ENCODE measurements at places on chromosomes 5 and 9.

DNA sequence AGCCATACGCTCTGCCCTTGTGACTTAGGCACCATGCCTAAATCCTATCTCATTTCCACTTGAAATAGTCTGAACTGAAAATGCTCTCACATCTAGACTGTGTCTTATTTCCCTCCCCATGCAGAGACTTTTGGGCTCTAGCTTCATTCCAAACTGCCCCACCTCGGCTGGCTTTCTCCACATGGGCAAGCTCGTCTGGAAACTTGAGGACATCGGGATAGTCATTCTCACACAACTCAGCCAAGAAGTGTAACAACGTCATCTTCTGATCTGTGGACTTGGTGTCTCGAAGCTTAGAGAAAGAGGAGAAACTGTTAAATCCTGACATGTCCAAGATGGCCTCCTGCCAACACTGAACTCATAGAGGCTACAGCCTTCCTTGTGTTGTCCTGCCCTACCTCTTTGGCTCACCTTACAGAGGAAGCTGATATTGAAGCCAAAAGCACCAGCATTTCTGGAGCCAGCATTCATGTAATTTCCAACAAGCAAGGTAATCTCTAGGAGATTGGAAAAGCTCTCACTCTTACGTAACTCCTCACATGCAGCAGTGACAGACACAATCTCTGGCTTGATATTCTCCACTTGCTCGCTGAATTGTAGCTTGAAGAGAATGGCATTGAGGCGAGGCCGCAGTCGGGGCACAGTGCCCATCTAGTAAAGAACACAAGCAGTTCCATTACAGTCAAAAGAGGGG lies 39.6 kb downstream of the PCDHGC5 start:
- DNase-seq, result no peak

GRCh38 chr5:53027913-53028312 lies 38.8 kb downstream of the ITGA2 start:
- no peak for DNase-seq

DNA sequence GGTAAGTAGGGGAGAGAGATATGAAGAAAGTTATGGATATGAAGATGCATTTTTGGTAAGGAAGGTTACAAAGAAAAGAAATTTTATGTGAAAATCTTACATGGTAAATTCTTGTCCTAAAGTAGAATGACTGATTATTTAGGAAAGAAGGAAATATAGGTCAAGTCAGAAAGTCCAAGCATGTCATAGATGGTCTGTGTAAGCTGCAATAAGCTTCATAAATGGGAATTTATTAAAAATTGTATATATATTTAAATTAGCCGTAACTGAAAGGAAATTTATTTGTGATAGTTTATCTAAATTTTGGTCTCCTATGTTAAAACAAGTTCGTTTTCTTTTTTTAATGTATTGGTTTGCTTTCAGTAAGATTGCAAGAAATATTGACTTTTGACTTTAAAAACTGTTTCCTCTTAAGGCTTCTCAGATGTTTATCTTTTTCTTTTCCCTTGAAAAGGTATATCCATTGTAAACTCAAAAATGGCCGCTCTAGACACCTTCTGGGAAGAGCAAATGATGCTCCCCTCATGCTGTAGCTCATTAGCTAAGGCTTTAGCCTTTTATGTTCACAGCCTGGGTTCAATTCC lies 46.8 kb upstream of the HAPLN1 start:
- no peak for DNase-seq

DNA sequence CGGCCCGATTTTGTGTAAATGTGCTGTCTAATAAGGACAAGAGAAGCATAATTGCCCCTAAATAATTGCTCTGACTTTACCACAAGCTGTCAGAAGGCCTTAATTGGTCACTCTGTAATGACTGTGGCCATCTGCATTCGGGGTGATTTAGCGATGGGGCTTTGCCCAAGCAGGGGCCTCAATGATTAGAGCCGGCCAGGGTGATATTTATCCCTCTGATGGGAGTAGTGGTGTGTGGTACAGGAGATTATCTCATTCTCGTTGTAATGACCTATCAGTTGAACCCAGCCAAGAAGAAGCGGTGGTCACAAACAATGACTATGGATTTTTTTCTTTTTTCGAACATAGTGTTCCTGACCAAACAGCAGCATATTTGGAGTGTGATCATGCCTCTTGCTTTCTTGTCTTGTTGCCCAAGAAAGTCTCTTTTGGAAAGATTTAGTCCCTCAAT lies 72.0 kb upstream of the SAP30L start:
- DNase-seq, result no peak

DNA sequence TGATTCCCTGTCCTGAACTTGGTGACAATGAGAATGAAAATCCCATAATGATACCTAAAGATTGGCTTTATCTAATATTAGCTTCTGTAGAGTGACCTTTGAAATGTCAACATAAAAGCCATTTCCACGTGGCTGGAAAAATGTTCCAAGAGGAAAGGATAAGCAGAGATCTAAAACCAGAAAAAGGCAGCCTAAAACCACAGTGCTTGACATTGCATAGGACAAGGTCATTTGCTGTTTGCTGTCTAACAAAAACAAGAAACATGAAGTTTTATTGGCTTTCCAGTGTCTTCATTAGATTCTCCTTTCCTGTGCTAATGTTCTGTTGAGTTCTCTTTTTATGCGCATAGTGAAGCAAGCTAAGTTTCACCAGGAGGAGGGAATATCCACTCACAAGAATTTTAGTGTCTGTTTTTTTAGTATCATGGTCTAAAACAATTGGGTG lies 44.6 kb downstream of the CPEB4 start:
- DNase-seq, result no peak

DNA sequence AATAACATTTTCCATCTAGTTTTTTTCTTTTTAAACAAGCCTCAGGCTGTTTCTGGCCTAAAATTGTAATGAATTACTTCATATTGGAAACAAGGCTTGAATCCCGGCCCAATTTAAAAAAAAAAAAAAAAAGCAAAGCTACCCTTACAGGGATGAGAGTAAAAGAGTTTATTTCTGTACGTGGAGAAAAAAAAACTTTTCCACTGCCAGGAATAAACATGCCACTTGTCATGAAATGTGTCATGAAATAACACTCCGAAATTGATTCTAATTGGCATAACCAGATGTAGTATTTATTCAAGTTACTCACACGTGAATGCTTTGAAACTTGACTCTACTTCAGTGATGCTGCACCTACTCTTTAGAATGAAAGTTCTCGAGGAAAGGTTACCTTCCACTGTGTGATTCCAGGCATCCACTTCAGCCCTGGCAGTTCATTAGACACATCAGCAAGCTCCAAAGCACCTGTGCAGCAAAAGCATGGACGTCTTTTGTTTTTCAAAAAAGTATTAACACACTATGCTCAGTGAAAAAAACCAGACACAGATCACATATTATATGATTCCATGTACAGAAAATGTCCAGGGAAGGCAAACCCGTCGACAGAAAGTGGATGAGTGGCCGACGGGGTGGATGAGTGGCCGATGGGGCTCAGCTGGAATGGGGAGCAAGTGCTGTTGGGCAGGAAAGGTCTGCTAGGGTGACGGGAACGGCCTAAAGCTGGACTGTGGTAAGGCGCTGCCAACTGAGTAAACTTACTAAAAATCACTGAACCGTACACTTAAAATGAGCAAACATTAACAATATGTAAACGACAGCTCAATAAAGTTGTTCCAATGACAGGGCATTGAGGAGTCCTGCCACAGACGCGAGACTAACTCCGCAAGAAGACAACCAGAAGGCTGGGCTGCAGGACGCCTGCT lies 21.2 kb downstream of the NSUN2 start:
- no peak for DNase-seq

GRCh38 chr9:37531699-37532098 lies 44.5 kb downstream of the FBXO10 start:
- no peak for DNase-seq

DNA sequence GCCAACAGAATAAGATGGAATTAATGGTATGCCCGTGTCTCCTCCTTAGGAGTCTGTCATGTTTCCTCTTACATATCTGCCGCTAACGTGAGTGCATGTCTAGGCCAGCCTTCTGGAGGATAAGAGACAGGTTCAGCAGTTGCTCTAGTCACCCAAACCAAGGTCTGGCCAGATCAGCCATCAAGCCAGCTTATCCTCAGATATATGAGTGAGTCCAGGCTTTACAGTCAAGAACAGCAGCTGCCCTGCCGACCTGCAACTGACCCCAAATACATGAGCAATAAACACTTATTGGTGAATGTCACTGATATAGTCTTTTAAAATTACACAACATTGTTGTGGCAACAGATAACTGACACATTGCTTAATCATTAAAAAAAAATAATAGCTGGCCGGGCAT lies 123.5 kb downstream of the TSSK1B start:
- no peak for DNase-seq

- no peak for DNase-seq
These were observed 33.0 kb downstream of the FKBP15 start for GRCh38 chr9:113187929-113188595.

DNA sequence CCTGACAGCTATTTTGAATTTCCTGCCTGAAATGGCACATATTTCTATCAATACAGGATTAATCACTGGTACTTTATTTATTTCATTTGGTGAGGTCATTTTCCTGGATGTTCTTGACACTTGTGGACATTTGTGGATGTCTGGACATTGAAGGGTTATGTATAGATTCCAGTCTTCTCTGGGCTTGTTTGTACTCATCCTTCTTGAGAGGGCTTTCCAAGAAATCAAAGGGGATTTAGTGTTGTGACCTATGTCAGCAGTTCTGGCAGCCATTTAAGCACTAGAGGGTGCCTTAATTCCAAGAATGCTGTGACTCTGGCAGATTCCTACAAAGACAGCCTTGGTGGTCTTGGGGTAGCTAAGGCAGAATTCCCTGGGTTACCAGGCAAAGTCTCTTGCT lies 259.7 kb downstream of the CSNK1G3 start:
- DNase-seq, result no peak

DNA sequence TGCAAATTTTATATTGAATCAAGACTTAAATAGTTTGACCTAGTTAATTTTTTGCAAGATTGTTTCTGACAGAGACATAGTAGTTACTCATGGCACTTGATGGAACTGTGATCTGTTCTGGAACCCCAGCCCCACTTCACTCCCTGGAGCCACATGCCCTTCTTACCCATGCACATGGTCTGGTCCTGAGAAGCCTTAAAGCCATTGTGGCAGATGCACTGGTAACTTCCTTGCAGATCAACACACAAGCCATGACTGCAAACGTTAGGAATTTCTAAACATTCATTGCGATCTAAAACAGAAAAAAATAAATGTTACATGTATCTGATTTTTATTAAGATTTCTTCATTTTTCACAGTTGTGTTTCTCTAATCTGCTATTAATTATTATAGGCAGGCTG lies 221.2 kb downstream of the SLC12A2 start:
- DNase-seq, result no peak

- DNase-seq, result no peak
These were observed 110.8 kb downstream of the ADRB2 start for GRCh38 chr5:148937239-148937638.

DNA sequence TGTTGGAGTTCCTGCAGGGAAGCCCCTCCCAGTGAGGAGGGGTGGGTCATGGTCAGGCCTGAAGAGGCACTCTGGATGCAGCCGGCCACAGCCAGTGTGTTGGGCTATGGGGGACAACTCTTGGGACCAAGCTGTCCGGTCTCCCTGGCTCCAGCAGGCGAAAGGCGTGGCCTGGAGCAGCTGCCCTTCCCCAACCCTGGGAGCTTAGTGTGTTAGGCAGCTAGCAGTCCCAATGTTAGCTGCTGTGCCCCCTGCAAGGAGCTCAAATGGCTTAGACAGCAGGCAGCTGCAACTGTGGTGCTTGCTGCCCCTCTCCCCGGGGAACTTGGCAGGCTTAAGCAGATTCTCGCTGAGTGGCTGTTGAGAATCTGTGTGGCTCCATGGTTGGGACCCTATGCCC lies 67.5 kb upstream of the ACTBL2 start:
- no peak for DNase-seq

DNA sequence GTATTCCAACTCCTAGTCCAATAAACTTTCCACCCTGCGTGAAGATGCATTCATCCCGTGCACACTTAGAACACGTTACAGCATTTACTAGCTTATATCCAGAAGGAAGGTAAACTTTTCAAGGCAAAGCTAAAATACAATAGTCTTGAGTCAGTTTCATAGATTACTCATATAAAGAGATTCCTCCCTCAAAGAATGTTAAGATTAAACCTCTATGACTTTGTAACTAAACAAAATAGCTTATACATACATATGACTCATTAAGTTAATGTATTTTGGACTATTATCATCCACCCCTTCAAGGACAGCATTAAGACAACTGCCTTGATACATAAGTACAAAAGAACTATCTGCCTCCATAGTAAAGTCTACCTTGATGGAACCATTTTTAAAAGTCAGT lies 36.1 kb downstream of the TLE1 start:
- DNase-seq, result no peak

- no peak for DNase-seq
These were observed 11.4 kb downstream of the HAND1 start for GRCh38 chr5:154466671-154467070.

GRCh38 chr5:78509145-78509865 lies 139.3 kb downstream of the LHFPL2 start:
- DNase-seq, result no peak

DNA sequence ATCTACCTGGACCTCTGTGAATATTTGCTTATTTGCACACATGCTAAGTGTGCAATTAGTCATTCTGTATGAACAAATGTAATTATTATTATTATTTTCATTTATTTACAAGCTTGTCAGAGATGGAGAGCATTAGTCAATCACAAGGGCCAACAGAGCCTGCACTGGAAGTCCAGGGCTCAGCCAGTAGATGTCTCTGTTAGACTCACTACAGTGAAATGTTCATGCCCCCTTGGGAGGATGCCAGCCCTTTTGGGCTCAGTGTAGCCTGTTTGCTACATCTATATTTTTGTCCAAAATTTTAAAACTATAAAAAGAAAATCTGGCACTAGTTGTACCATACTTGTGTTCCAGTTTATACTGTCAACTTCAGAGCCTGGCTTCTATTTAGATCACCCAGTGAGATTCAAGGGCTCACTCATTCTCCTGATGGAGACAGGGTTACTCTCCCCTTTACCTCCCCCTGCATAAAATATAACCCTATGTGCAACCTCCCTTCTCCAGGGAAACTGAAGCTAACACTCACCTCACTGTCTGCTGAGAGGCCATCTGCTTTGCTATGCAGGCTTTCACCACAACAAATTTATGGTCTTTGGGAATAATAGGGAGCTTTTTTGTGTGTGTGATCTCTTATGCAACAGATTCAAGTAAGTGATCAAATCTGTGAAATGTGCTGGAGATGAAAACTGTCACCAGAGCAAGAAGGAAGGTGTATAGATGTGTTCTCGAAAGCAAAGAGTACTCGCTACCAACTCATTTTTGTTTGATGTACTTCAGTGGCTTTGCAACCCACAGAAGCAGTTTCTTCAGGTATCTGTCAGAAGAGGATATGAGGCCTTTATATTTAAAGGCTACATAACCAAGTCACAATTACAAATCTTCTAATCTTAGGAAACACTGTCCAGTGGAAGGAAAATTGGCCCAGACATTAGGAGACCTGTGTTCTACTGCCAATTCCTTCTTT lies 99.9 kb upstream of the TLE4 start:
- no peak for DNase-seq

- no peak for DNase-seq
These were observed 68.5 kb upstream of the NAA35 start for GRCh38 chr9:85872463-85872862.
